ENCODE measurements at places on chromosomes 13 and 19.

GRCh38 chr19:17352608-17353280, 15.4 kb downstream of the GTPBP3 start:
- no peak for DNase-seq

DNA sequence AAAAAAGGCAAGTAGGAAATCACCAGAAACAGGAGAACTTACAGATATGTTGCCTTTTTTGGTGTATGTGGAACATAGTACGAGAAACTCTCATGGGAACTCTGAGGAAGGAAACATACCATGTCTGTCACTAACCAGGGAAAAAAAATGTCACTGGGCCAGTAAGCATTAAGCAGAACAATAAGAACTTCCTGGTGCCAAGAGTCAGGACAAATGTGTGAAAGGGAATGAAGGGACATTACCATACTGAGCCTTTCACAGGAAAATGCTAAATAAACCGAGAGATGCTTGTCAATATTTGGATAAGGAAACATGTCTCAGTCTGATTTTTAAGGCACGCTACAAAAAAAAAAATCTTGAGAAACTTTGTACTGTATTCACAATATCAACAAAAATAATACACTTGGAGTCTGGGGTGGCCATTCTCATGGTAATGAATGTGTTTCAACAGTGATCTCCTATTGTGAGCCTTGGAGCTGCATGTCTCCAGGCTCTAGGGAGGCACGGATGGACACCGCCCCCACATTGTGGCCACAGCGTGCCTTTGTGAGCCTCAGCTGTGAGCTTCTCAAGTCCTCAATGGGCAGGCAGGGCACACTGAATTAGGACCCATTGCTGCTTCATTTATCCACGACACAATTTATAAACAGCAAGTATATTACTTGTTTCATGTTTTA, 113.0 kb upstream of the ARGLU1 start:
- DNase-seq = no peak

- DNase-seq = no peak
Measured at GRCh38 chr13:25980255-25980654, 71.6 kb downstream of the SHISA2 start.

- DNase-seq = no peak
Measured at GRCh38 chr13:75657111-75657510, 21.0 kb downstream of the LMO7 start.

GRCh38 chr13:101408154-101408553, 8.2 kb downstream of the NALCN start:
- DNase-seq = no peak

GRCh38 chr13:106155411-106155810, 380.1 kb downstream of the EFNB2 start:
- no peak for DNase-seq

DNA sequence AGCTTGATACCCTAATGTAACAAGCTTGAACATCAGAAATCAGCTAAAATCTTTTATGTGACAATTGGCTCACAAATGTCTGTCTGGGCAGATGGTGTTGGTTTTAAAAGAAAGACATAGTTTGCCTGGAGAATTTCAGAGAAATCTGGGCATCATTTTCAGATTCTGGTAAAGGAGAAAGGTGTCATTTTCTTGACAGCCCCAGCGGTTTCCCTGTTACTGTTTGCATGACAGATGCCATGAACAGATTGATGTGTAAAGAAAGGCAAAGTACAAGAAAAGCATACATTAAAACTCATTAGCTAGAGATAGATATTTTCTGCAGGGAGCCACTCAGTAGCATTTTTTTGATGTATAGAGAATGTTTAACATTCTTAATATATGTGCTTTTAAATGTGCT, 987.9 kb downstream of the OLFM4 start:
- no peak for DNase-seq

- DNase-seq = no peak
Measured at GRCh38 chr13:27117952-27118351, 53.7 kb downstream of the USP12 start.

- DNase-seq = peak; percentile 68
Measured at GRCh38 chr19:1455336-1456120, 5.6 kb downstream of the APC2 start.

GRCh38 chr13:48275507-48275906, 28.0 kb upstream of the RB1 start:
- DNase-seq = no peak

GRCh38 chr13:40313269-40314200, 352.9 kb downstream of the FOXO1 start:
- no peak for DNase-seq

- DNase-seq = no peak
Measured at GRCh38 chr13:24221007-24221406, 60.5 kb downstream of the SPATA13 start.

- no peak for DNase-seq
Measured at GRCh38 chr13:43835701-43836100, 43.8 kb downstream of the CCDC122 start.

GRCh38 chr19:45716359-45717130, 14.2 kb downstream of the FBXO46 start:
- no peak for DNase-seq

DNA sequence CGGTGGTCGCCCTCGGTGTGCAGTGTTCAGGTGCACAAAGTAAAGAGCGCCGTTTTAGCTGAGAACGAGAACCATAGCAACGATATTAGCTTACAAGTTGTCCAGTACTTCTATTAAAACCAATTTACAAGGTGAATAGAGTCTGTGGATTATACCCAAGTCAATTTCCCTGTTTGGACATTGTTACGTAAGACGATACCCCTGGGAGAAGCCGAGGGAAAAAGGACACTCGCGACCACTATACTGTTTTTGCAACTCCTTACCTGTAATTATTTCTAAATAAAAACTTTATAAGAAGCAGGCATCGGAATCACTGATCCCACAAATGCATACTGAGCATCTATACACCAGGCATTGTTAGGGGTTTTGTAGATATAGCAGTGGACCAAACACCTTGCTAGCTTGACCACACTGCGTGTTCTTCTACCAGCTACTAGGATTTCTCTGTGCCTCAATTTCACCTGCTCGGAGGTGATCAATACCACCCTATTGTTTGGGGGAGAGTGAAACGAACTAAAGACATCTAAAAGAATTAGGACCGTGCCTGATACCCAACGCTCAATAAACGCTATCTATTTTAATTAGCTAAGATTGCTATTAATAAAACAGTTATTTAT, 488 bp upstream of the EEF2 start:
- DNase-seq = no peak

DNA sequence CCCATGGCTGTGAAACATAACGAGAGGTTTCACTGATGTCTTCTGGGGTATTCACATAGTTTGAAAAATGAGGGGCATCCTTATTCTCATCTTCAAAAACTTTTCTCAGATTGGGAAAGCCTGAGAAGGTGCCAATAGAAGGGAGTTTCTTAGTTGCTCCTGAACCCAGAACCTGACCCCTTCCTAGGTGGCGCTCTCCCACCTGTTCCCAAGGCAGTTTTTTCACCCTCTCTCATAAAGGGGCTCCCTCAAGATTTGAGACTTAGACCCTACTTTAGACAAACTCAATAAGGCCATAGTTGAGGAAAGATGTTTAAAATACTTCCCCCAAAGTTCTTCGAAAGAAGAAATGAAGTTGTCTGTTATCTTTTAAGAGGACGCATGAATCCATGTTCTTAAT, 142.2 kb downstream of the FGF9 start:
- no peak for DNase-seq

- no peak for DNase-seq
Measured at GRCh38 chr19:38081547-38082255, 142.3 kb downstream of the DPF1 start.

DNA sequence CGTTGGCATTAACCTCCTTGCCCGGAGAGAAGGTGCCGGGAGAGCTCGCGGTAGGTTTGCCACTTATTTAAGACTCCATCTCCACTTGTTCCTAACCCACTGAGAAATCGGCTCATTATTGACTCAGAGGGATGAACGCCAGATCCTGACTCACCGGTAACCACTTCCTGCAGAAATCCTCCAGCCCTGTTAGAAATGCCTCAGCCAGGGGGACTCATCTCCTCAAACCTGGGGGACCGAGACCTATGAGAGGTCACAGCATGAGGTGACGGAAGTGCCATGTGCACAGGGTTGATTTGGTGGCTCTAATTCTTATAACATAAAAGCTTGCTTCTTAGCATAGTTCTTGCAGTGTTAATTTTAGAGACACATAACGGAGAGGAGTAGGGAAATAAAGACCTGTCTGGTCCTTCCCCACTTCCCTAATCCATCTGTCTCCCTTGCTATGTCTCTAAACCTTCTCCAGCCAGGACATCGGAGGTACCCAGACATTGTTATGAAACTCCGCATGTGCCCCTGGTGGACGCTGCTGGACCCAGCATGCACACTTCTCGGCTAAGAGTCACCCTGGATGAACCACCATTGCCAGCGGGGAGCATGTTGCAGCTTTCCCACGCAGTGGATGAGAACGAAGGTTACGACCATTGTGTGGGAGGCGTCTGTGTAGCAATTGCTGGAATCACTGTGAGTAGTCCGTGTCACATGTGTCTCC, 158.9 kb downstream of the EFNB2 start:
- DNase-seq = peak; percentile 24

GRCh38 chr19:33745297-33745696, 51.4 kb upstream of the KCTD15 start:
- no peak for DNase-seq

DNA sequence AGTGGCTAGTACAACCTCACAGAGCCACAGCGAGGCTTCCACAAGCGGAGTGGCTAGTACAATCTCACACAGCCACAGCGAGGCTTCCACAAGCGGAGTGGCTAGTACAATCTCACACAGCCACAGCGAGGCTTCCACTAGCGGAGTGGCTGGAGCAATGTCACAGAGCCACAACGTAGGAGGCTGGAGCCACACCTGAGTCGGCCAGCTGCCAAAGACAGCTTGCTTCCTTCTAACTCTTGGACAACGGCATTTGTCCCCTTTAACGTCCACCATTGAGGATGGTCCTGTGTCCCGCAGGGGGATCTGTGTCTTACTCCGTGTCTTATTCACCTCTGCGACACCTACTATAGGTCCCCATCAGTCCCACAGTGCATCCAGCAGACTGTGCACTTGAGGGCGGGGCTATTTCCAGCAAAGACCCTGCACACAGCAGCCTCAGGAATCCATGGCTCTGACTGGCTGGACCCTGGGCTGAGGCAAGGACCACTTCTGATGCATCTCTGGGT, 3.7 kb downstream of the ZNF787 start:
- DNase-seq = no peak

GRCh38 chr19:4701557-4701956, 22.1 kb downstream of the DPP9 start:
- no peak for DNase-seq

DNA sequence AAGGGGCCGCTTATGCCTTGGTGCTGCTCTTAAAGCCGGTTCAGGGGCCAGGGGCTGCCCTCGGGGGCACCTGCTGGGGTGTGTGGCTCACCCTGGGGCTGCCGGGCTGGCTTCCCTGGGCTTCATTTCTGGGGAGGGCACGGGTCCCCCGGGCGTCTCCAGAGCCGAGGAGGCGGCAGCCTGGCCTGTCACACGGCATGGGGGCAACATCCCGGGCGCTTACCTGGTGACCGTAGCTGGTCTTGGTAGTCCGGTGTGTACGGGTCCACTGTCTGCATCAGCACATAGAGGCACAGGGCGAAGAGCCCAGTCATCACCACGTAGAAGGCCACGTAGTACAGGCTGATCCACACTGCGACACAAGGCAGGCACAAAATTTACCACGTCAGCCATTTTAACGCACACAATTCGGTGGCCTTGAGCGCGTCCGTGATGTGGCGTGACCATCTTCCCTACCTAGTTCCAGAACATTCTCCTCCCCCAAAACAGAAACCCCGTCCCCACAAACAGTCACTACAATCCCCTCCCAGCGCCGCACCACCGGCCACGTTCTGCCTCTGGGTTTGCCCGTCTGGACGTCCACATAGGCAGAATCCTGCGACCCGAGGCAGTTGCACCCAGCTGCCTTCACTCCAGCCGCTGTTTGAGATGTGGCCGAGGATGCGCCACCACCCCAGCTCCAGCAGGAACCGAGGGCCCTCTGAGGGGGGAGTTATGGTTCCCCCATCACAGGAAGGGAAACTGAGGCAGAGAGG, 3.2 kb downstream of the ATP4B start:
- DNase-seq = no peak

GRCh38 chr19:46785054-46785979, 3.1 kb downstream of the SLC1A5 start:
- peak; percentile 52 for DNase-seq

- no peak for DNase-seq
Measured at GRCh38 chr19:33864311-33864850, 67.7 kb downstream of the KCTD15 start.

DNA sequence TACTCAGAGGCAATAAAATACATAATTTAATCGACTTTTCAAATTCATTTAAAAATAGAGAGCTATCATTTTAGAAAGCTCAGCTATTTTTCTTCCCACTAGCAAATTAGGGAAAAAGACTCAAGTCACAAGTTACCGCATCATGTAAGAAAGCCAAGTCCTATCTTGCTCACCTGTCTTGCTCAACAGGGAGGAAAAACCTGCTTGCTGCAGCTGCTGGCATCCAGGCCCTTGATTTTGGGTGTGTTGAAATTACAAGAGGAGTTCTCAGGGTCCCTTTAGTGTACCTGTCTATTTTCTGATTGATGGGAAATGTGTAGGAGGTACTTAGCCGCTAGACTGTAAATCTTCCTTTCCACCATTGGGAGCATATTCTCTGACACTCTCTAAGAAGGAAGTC, 22.2 kb downstream of the SLC10A2 start:
- DNase-seq = no peak

DNA sequence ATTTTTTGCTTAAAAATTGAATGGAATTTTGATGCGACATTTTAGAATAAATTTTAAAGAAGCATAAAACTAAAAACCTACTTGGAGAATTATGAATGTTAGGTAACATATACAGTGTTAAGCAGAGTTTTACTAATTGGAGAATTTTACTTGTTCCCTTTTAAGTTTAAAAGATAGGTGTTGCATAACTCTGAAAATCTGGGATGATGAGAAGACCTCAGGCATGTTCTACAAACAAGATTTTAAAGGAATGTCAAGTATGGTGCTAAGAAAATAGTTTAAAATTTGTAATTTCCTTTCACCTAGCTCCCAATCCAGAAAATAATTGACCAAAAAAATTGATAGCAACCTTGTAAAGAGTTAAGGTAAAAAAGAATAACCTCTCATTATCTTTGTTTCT, 135.8 kb downstream of the RFC3 start:
- DNase-seq = no peak

GRCh38 chr19:21519488-21519887, 14.1 kb downstream of the ZNF429 start:
- DNase-seq = no peak
